ENCODE measurements at places on chromosomes 3 and 15.

- DNase-seq: peak; percentile 65
These were observed 50.3 kb downstream of the CHSY1 start for GRCh38 chr15:101201411-101202174.

DNA sequence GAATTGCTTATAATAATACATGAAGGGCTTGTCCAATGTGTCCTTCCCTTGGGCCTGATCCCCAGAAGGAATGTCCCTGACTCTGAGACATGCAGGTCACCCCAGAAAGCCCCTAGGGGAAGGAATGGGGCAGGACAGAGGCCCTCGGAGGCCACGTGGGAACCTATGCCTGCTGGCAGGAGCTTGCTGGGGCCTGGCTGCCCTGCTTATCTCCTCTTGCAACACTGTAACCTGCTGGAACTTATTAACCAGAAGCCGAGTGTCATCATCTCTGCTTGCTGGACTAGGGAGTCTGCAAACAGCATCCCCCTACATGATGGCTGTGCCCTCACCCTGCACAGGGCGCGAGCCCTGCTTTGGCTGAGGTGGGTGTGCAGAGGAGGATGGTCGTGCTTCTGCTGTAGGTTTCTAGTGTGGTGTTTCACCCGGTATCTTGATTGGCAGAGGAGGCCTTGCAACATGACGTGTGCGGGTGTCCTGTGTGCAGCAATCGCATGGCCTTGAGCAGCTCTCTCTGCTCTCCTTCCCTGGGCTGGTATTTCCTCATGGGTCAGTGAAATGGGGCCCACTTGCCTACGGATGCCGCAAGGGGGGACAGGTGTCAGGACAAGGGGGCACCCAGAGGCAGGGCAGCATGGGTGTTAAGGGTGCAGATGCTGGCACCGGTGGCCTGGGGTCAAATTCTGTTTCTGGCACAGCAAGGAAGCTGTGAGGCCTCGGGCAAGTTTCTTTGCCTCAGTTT, 5.0 kb downstream of the CHST13 start:
- DNase-seq: no peak

- no peak for DNase-seq
These were observed 58.9 kb downstream of the MYO1E start for GRCh38 chr15:59313641-59314332.

DNA sequence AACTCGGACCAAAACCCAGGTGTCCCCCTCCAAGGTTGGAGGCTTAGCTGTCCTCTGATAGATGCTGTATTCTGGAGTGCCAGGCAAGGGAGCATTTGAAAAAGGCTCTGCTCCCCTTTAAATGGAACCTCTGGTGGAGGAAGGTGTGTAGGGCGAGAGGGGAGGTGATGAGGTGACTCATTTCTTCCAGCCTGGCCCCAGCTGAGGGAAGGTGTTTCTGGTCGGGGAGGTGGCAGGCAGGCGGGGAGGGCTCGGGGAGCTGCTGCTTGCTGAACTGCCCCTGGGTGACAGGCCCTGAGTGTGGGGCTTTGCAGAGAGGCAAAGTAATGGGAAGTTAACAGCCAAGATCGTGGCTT, 18.8 kb downstream of the PSTPIP1 start:
- peak; percentile 97 for DNase-seq

- no peak for DNase-seq
These were observed 41.4 kb upstream of the ATG7 start for GRCh38 chr3:11230832-11231231.

- no peak for DNase-seq
These were observed 65.5 kb upstream of the UBE3A start for GRCh38 chr15:25504307-25504706.

DNA sequence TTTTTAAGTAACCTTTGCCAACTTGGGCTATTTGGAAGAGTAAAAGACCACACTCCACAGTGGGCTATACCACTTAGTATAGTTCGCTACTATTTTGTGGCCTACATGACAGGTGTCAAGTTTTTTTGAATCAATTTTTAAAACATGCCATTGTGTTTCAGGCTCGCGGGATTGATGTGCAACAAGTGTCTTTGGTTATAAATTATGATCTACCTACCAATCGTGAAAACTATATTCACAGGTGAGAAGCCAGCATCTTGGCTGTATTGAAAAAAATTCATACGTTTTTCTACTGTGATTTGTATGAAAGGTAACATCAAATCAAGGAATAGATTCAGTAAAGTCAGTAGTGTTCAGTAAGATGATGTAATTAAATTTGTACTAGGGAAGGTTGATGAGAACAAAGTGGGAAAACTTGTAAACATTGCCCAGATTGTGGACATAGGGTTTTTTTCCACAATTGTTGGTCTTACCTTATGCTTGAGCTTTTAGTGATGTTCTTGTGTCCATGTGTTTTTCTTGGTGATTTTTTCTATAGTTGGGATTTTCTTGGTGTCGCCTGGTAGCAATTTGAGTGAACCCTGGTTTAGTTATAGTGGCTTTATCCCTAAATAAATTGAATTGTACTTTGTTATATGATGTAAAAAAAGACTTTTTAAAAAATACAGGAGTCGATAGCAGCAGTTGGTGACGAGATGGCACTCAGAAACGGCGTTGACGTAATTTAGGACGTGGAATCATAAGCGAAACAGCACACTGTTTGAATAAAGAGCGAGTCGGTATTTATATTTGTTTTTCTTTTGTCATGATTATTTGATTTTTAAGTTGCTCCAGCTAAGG, 4.5 kb downstream of the EIF4A2 start:
- DNase-seq: no peak

DNA sequence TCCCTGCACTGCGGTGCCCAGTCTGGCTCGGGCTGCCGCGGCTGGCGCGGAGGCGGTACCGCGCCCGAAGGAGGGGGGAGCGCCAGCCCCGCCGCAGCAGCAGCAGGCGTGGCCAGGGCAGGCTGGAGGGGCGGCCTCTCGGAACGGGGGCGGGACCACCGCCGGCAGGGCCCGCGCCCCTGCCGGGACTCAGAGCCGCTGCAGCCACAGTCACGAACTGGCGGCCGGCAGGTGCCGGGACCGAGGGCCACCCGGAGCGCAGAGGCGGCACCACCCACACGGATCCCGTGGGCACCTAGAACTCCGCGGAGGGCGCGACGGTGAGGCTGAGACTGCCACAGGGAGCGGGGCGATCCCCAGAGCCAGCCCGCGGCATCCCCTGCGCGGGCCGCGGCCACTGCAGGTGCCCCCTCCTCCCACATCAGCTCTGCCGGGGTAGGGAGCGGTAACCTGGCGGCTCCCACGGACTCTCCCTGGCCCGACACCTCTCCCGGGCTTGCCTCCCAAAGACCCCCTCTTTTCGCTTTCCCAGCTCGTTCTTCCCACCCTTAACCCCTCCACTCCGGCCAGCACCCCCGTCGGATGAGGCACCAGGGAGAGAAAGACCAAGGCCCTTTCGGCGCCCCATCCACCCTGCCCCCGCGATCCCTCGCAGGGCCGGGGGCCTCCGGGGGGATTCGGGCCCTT, at the start of gene VWA5B2:
VWA5B2 (plus strand) TSS at position 192 of the 687 bp plus-strand sequence. CDS start 944 bp downstream, outside the sequence.
- DNase-seq: peak; percentile 41

DNA sequence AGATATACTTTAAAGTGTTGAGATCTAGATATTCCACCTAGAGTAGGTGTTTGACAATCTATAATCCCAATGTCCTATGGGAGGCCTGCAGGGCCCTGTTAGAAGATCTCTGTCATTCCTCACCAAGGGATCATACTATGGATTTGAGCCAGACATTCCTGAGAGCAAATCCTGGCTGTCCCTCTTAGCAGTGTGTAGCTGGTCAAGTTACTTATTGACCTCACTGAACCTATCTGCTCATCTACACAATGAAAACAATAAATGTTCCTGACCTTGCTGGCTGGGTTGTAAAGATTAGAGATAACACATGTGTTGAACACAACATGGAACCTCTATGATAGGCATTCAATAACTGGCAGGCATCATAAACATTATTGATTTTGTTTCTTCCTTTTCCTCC, 265.6 kb upstream of the ATP11B start:
- DNase-seq: no peak

DNA sequence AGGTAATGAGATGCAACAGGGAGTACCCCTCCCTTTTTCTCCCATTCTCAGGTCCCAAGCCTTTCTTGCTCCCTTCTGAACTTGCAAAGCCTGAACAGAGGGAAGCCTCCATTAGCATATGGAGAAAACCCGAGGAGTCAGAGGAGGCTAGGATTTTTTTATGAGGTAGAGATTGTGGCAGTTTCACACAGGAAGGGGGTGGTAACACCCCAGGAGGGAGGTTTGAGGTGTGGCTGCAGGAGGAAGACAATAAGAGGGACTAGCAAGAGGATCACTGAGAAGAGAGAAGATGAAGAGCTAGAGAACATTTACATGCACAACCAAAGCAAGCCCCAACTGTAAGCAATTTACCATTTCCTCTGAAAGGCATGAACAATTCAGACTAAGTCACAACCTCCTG, 322.7 kb downstream of the SV2B start:
- DNase-seq: peak; percentile 46

GRCh38 chr3:162130582-162130981, 634.0 kb downstream of the OTOL1 start:
- DNase-seq: no peak

DNA sequence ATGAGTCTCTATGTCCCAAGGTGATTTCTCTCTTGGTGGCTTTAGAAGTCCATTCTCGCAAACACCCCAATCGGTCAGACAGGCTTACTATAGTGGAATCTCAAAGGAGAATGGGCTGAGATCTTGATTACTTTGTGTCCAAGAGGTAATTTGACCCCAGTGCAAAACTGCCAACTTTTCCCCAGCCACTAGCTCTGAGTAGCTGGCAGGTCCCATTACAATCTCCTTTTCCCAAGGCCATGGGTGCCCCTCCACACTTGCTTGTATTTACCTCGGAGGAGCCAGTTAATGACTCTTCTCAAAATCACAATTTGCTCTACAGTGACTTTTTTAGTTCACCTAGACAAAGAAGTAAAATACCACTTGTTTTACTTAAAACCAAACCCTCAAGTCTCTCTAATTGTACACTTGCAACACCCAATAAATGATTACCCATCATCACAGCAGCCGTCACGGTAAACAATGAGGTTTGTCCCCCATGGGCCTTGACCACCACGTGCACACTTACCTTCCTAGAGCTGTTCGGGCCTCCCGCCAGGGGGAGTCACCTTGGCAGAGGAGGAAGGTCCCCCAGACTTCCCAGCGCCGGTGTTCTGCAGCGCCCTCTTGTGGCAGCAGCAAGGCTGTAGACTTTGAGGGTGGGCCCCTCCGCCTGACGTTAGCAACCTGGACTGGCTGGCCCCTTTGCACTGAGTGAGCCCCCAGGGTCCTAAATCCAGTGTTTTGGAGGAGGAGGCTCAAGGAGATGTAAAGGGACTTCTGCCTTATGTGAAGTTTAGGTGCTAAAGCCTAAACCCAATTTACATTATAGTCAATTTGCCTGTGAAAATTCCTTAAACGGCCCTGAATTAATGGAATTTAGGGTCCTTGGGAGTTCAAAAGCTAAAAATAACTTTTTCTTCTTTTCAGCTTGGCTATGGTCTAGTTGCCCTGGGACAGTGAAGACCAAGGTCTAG, 18.7 kb upstream of the HDAC11 start:
- DNase-seq: peak; percentile 85

DNA sequence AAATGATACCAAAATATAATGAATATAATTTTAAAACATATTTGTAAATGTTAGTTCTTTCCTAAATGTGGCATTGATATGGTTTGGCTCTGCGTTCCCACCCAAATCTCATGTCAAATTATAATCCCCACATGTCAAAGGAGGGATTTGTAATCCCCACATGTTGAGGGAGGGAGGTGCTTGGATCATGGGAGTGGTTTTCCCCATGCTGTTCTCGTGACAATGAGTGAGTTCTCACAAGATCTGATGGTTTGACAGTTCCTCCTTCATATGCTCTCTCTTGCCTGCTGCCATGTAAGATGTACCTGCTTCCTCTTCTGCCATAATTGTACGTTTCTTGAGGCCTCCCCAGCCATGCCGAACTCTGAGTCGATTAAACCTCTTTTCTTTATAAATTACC, 12.0 kb downstream of the CGGBP1 start:
- DNase-seq: no peak

DNA sequence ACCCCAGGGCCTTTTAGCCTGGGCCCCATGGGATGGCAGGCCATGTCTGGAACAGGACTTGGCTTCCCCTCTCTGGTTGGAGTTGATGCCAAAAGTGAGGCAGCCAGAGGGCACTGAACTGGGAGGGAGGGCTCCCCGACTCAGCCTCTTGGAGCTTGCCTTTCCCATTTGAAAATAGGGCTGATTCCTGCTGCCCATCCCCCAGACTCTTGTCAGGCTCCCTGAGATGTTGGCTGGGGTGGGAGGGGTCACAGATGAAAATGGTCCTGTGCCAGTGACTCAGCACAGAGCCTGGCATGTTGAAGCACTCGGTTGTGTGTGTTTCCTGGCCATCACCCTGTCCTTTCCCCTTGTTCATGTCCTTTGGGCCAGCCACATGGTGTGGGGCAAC, 6.6 kb downstream of the PPCDC start:
- DNase-seq: no peak

- no peak for DNase-seq
These were observed 4.0 kb downstream of the NPTN start for GRCh38 chr15:73628976-73629797.

DNA sequence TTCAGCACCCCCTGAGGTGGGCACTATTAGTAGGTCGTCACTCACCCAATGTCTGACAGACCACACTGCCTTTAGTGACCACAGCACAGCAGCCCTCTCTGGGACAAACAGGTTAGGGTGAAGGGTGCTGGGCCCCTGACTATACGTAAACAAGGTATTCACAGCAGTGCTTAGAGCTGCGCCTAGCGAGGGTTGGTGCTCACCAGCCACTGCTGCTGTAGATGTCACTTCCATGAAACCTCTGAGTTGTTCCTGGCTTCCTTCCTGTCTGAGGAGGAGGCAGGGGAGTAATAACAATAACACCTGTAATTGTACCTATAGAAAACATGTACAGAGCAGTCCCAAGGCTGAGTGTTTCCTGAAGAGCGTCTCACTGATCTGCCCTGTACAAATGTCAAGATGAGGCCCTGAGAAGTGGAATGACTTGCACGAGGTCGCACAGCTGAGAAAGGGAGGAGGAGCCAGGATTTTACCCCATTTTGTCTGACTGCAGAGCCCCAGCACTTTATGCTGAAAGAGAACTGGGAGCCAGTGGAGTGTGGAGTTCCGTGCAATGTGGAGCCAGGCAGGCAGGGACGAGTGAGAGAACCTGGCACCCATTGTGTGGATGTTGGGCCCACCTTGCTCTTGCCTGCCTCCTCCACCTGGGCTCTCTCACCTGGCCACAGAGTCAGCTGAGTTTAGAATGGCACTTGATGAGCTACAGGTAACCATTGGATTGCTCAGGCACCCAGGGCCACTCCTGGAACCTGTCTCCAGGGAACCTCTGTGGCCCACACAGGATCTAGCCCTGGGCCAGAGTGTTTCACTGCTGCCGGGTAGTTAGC, 93.8 kb downstream of the DNAJB8 start:
- DNase-seq: peak; percentile 29

DNA sequence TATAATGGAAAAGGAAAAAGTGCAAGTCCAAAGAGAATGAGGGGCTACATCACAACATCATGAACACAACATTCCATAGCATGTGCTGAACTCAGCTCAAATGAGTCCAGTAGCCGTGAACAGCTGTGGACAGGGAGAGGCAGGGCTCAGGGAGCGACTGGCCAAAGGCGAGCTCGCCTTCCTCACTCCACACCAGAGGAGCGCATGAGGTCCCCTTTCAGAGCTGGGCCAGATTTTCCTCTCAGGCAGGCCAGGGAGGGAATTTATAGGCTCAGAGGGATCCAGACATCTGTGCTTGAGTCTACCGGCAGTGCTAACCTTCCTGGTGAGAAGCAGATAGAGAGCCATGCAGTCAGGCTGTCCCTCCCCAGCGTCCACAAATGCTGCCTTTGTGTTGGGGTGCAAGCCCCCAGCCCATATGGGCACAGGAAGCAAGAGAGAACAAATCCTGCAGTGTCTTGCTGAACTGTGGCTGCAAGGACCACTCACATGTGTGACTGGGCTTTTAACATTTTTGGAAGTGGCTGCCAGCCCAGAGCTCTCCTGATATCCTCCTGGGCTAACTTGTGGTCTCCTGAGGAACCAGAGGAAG, 32.5 kb downstream of the ARHGEF3 start:
- no peak for DNase-seq

Measured in activated naive CD4-positive, alpha-beta T cell treated with anti-CD3 and anti-CD28 coated beads for 36 hours (primary cell).